ENCODE measurements at places on chromosomes 2 and 18.

DNA sequence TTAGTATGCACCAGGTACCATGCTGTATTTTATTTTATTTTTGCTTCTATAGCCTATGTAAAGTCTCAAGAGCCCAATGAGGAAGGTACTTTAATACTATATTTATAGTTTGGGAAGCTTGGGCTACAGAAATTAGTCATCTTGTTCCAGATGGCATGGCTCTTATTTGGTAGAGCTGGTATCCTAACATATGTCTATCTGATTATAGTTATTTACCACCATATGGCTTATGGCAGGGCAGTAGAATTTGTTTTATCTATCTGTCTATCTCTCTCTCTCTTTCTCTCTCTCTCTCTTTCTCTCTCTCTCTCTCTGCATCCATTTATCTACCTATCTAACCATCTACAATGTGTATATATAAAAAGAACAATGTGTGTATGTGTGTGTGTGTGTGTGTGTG lies 1293.7 kb upstream of the SLC39A10 start:
- no peak for DNase-seq

DNA sequence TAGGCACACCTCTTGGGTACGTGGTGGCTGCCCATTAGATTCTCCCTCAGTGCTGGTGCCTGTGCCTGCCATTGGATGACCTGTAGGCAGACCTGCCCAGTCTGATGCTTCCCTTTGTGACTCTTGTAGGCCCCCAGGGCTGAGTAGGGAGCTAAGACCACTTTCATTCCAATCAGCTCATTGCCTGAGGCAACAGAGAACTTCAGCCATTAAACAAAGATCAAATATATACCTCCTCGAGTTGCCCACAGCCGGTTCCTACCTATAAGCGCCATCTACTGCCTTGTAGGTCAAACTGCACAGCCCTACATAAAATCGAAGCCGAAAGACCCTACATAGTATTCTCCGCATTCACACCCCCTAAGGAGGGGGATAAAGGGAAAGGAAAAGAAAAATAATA lies 184.6 kb downstream of the ETAA1 start:
- DNase-seq, result no peak

- no peak for DNase-seq
Observed at GRCh38 chr2:30444273-30444672, 2.8 kb upstream of the LCLAT1 start.

DNA sequence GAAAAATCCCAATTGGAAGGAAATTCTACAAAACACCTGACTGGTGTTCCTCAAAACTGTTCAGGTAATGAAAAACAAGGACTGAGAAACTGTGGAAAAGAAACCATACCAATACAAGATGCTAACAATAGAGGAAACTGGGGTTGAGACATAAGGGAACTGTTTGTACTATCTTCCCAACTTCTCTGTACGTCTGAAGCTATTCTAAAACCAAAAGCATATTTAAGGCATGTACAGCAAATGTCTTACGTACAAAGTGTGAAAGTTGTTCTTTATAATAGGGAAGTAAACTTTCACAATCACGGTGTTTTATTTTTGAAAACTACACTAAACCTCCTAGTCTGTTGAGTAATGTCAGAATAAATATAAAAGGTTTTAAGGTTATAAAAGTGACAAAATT lies 776.1 kb upstream of the RAB6C start:
- DNase-seq, result no peak

- no peak for DNase-seq
Observed at GRCh38 chr2:15776992-15777702, 163.2 kb upstream of the MYCN start.

- no peak for DNase-seq
Observed at GRCh38 chr18:75581336-75582131, 154.0 kb upstream of the SMIM21 start.

GRCh38 chr2:152127628-152128027 lies 28.8 kb upstream of the CACNB4 start:
- no peak for DNase-seq

DNA sequence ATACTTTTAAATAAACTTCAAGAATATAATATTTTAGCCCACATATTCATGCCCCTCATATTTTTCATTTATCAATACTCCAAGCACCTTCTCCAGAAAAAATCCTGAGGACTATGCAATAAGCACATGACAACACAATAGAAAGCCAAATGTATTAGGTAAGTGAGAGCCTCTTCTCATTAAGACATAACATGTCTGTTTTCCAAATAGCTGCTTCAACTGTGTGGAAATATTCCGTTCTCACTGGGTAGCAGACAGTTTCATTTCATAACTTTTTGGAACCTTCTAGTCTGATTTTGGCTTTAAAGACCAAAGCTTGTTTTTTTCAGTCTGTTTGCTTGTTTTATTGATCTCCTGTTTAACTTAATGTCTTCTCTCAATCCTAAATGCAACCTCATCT lies 137.8 kb downstream of the PIK3C3 start:
- DNase-seq, result no peak

DNA sequence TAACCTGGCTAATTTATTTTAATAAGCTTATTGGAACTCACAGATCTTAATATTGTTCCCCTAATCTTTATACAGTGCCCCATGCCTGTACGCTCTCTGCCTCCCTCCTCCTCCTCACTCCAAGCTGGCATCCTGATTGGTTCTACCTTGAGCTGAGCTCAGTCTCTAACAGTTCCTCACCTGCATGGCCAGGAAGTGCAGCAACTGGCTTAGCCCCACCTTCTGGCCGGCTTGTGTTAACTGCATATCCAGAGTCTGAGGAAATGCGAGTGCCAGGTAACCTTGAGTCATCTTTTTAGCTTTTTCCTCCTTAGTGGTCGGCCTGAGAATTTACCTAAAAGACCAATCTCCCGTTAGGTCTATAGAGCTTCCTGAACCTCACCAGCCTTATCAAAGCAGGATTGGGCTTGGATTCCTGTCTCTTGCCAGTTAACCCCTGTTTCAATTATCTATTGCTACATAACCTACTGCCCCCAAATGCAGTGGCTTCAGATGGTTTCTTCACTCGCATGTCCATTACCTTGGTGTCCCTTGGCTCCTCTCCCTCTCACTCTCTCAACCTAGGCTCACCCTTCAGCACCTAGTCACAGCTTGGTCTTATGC lies 89.5 kb upstream of the STK39 start:
- DNase-seq, result no peak

DNA sequence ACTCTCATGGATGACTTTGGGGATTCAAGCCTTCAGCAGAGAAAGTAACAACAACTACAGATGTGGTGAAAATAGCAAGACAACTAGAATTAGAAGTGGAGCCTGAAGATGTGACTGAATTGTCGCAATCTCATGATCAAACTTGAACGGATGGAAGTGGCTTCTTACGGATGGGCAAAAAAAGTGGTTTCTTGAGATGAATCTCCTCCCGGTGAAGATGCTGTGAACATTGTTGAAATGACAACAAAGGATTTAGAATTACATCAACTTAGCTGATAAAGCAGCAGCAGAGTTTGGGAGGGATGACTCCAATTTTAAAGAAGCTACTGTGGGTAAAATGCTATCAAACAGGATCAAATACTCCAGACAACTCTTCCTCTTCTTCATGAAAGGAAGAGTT lies 43.1 kb downstream of the AAK1 start:
- no peak for DNase-seq

- no peak for DNase-seq
Observed at GRCh38 chr2:190844700-190845401, 35.8 kb upstream of the GLS start.

GRCh38 chr2:151946899-151947812 lies 118.9 kb upstream of the ARL5A start:
- DNase-seq, result peak; percentile 23

GRCh38 chr2:236657801-236658200 lies 88.2 kb downstream of the ACKR3 start:
- no peak for DNase-seq

DNA sequence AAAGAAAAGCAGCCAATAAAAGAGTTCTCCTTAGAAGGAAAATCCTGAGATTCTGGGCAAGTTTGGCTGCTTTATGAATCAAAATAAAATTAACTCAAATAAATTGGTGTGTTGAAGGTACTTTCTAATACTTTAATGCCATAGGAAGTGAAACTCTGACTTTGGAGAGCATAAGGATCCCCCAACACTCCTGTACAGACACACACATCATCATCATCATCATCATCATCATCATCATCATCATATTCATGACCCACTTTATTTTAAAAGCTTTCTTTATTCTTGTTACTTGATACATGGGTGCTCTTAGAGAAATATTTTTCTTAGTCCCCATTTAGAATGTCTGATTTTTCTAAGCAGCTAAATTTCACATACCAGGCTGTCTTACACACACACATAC lies 283.1 kb upstream of the CYRIA start:
- DNase-seq, result no peak

- DNase-seq, result no peak
Observed at GRCh38 chr2:148614014-148614321, 30.6 kb upstream of the EPC2 start.

- no peak for DNase-seq
Observed at GRCh38 chr2:42696987-42697386, 66.9 kb downstream of the OXER1 start.

DNA sequence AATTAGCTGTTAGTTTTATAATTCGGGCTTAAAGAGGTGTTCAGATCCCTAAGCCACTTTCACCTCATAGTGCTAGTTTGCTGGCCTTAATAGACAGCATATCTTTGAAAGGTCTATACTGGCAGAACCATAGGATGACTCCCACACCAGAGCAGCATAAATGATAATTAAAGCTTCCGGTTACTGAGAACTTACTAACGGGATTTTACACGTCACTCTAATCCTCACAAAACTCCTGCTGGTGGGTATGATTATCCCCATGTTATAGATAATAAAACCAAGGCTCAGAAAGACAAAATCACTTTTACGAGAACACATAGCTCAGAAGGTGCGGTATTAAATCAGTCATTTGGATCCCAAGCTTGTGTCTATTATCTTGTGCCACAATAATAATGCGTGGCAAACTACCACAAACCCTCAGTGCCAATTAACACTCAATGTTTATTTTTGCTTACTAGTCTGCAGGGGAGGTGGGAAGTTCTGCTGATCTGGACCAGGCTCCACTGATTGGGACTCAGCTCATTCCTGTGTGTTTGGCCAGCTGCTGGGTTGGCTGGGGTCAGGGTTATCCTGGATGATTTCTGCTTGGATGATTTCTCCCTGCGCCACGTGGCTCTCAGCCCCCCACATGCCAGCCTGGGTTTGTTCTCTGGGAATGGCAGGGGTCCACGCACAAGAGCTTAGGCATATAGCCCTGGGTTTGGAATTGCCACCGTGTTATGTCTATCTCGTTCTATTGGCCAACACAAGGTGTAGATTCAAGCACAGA lies 62.3 kb downstream of the TRIB2 start:
- DNase-seq, result no peak

Data from GM18507 (cell line).